ENCODE measurements at places on chromosomes 4 and X. TPM values are rescaled to one million over a fixed set of nuclear protein-coding genes. Genes with fewer than 3 reads are reported as not detected.

DNA sequence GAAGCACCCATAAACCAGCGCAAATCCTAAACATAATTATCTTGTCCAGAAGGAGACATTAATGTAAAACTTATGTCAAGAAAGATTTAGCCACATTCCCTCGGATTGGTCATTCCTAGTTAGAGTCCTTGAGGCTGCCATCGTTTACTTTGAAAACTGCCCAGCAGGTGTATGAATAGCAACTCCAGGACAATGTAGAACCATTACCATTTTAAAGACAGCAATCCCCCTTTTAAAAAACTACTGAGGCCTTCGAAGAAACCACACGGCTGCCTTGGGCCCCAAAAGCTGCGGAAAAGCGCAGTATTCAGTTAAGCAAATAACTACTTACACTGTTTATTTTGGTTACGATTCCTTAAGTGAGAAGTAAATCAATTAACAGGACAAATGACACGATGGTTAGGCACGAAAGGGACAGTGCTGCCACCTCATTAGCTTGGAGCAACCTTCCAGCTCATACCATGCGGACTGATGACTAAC is 822 bp upstream of the SGMS2 start:
- no peak overlapping the region for H3K27ac ChIP-seq
- no peaks in the 10 kb centered on the region for H3K36me3 ChIP-seq
- peak overlapping the region; percentile 82 for H3K4me3 ChIP-seq

DNA sequence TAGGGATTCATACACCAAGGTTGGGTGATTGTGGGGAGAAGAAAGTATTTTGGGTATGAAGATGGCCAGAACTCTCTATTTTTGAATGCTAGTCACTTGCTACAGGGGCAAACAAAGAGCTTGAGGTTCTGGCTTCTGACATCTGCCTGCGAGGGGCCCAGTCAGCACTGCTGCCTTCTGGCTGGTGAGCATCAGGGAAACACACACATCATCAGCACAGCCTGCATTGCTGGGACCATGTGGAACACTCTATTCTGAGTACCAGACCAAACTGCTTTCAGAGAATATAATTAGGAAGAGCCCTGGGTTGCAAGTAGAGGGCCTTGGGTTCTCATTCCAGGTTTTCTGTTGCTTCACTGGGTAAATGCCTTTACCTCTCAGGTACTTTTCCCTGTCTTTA is 14.1 kb downstream of the TRPC5 start:
- no peaks in the 10 kb centered on the region for H3K4me1 ChIP-seq
- no peaks in the 10 kb centered on the region for H3K27me3 ChIP-seq
- H3K27ac ChIP-seq: no peak overlapping the region
- H3K4me3 ChIP-seq: no peak overlapping the region
- H3K36me3 ChIP-seq: no peaks in the 10 kb centered on the region
- no peak for DNase-seq

DNA sequence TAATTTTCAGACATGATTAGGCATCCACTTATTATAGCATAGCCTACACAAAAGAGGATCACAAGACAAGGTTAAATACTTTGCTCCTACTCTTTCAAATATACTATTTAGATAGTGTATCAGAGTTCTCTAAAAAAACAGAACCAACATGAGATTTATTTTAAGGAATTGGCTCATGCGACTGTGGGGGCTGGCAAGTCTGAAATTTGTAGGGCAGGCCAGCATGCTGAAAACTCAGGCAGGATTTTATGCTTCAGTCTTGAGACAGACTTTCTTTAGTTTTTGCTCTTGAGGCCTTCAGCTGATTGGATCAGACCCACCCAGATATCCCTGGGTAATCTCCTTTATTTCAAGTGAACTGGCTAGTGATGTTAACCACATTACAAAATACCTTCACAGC is 169.5 kb downstream of the MAML3 start:
- H3K27ac ChIP-seq: no peak overlapping the region
- peaks cover 19% of the 10 kb centered on the region for H3K36me3 ChIP-seq
- H3K27me3 ChIP-seq: no peaks in the 10 kb centered on the region

DNA sequence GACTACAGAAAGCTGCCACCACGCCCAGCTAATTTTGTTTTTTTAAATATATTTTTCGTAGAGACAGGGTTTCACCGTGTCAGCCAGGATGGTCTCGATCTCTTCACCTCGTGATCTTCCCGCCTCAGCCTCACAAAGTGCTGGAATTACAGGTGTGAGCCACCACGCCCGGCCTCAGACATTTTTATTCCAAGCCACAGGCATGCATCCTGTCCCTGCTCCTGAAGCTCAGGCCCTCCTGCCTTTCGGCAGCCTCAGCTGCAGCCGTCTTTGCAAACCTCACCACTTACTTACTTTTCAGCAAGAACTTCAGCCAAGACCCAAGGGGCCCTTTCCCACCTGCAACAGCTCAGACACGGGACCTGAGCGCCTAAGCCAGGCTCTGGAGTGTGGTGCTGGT is 26.0 kb downstream of the FAM53A start:
- H3K27ac ChIP-seq: no peak overlapping the region
- H3K27me3 ChIP-seq: no peaks in the 10 kb centered on the region
- no peak overlapping the region for H3K4me3 ChIP-seq
- no peaks in the 10 kb centered on the region for H3K4me1 ChIP-seq

GRCh38 chr4:27101126-27101525 is 240.5 kb downstream of the STIM2 start:
- H3K27me3 ChIP-seq: no peaks in the 10 kb centered on the region
- H3K4me3 ChIP-seq: no peak overlapping the region
- DNase-seq: peak; percentile 40
- H3K4me1 ChIP-seq: no peaks in the 10 kb centered on the region
- H3K27ac ChIP-seq: no peak overlapping the region

DNA sequence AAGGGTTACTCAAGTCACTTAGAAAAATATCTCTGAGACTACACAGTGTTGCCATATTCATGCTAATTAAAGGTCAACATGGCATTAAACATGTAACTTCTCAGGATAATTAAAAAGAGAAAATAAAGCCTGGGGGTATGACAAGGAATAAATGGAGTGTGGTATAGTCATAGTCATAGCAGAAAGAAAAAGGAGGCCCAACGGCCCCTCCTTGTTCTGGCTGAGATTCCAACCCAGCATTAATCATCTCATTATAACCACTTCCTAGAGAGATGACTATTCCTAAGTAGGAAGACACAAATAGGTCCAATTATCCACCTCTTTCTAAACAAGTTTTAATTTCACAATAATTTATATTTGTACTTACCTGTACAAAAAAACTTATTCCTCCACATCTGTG is 778.4 kb upstream of the AADAT start:
- no peak overlapping the region for H3K27ac ChIP-seq
- no peaks in the 10 kb centered on the region for H3K27me3 ChIP-seq
- H3K36me3 ChIP-seq: no peaks in the 10 kb centered on the region
- H3K4me1 ChIP-seq: no peaks in the 10 kb centered on the region
- DNase-seq: no peak

DNA sequence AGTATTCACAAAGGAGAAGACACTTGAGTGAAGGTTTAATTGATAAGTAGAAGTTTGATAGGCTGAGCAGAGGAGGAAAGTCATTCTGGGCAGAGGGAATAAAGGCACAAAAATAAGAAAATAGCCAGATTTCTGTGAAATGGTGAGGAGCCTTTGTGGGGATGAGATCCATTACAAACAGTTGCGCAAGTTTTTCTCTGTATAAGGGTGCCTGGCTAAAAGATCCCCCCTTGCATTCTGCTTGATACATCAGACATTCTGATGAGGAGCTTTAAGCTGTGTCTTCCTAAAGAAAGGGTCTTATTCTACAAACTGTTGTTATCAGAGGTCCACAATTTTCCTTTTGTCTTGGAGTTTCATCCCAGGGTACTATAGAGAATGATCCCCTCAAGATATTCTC is 112.0 kb downstream of the ARHGAP36 start:
- no peaks in the 10 kb centered on the region for H3K36me3 ChIP-seq
- no peaks in the 10 kb centered on the region for H3K4me1 ChIP-seq
- no peak for DNase-seq
- no peak overlapping the region for H3K27ac ChIP-seq
- H3K27me3 ChIP-seq: no peaks in the 10 kb centered on the region
- no peak overlapping the region for H3K4me3 ChIP-seq

DNA sequence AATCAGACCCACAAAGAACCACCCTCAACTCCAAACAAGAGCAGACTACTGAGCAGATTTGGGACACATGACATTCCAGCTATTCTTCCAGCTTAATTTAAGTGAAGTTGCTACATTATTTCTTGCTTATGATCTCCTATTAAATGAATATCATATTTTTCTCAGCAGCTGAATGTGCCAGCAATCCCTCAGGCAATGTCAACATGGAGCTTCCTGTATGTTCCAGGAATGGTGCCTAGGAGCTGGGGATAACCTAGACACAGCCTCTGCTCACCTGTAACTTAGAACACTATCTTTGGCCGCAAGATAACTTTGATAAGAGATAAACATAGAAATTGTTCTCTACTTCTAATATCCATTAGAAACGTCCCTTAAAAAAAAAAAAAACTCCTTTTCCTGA is 274.4 kb upstream of the RASGEF1B start:
- no peak overlapping the region for H3K4me3 ChIP-seq
- H3K27ac ChIP-seq: no peak overlapping the region
- no peaks in the 10 kb centered on the region for H3K4me1 ChIP-seq
- H3K27me3 ChIP-seq: no peaks in the 10 kb centered on the region
- no peaks in the 10 kb centered on the region for H3K36me3 ChIP-seq
- no peak for DNase-seq

DNA sequence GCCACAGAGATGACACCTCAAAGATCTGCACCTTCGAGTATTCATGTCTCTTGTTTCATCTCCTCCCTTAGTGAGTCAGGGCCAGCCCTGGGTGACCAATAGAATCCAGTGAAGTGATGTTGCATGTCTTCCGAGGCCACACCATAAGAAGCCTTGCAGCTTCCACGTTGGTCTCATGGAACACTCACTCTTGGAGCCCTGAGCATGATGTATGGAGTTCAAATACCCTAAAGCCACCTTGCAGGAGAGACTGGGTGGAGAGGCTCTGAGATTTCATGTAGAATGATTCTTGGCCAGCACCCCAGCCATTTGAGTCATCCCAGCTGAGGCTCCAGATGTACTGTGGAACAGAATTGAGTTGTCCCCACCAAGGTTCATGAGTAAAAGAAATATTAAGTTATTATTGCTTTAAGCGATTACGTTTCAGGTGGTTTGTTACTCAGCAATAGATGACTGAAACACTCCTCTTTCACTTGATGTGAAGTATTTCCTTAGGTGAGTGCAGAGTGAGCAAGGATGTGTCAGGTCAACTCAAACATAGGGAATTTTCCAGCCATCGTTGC is 5.0 kb upstream of the RP2 start:
- no peak overlapping the region for H3K27ac ChIP-seq
- no peak overlapping the region for H3K4me3 ChIP-seq
- no peaks in the 10 kb centered on the region for H3K27me3 ChIP-seq
- no peaks in the 10 kb centered on the region for H3K4me1 ChIP-seq
- DNase-seq: no peak
- H3K36me3 ChIP-seq: no peaks in the 10 kb centered on the region

DNA sequence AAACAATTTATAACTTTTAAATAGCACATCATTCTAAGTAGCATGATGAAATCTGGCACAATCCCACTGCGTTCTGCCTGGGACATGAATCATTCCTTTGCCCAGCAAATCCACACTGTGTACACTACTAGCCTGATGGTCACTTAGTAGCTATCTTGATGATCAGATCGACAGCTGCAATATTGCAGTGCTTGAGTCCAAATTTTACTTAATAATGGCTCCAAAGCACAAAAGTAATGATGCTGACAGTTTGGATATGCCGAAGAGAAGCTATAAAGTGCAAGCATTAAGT is 86.6 kb upstream of the NPNT start:
- DNase-seq: no peak
- no peak overlapping the region for H3K27ac ChIP-seq
- no peaks in the 10 kb centered on the region for H3K27me3 ChIP-seq
- H3K4me3 ChIP-seq: no peak overlapping the region
- H3K4me1 ChIP-seq: no peaks in the 10 kb centered on the region

DNA sequence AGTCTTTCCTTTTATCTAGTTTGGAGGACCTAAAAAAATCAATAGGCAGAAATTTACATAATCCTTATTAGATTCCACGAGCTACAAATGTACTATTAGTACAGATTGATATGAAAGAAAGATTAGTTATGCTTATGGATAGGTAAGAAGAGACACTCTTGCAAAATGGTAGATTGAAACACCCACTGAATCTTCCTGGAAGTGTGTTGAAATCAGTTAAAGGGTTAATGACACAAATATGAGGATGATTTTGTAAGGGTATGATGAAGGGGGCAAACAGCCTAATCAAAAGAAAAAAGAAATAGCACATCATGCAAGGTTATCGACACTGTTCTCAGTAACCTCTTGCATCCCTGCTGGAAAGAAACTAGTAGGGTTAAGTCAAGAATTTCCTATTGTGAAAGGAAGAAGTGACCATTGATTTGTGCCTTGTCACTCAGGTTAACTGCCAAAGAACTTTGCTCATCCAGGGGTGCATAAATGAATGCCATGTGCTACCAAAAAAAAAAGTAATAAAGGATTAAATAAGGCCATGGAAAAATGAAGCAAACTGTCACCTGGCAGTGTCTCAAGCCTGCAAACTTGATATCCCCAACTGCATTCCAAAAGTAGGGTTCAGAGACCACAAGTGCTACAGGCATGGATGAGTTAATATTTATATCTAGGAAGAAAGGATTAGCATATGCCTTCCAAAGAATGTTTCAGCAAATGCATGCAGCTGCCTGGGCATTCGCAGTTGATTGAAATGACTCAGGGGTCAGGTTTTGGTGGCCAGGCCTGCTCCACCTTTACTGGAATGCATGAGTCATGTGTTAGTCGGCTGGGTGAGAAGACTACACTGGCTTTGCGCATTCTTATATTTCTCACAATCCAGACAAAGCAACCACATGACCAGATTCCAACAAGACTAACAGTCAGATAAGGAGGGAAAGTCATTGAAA is 78.3 kb upstream of the ATXN3L start:
- DNase-seq: peak; percentile 72
- H3K4me1 ChIP-seq: no peaks in the 10 kb centered on the region
- H3K27me3 ChIP-seq: no peaks in the 10 kb centered on the region
- no peak overlapping the region for H3K4me3 ChIP-seq
- no peaks in the 10 kb centered on the region for H3K36me3 ChIP-seq

- DNase-seq: no peak
- H3K27me3 ChIP-seq: no peaks in the 10 kb centered on the region
- no peak overlapping the region for H3K4me3 ChIP-seq
- H3K27ac ChIP-seq: no peak overlapping the region
These were observed 123.8 kb downstream of the LUZP4 start for GRCh38 chrX:115413246-115413878.

DNA sequence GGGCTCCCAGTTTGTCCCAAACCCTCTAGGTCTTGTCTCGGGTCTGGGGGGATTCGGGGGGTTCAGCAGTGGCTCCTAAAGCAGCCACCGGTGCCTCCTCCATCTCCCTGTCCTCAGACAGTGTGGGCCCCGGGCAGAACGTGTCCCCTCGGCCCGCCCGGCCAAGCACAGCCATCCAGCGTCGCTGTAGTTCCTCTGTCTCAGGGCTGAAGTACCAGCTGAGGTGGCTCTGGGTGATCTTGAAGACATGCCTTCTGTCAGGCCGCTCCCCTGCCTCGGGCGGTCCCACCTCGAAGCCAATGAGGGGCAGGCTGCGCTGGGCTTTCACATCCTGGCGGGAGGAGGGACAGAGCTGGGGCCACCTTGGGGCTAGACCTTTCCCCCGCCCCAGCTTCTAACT is 5.9 kb downstream of the TSR2 start:
- DNase-seq: peak; percentile 70
- H3K27ac ChIP-seq: no peak overlapping the region
- no peak overlapping the region for H3K4me3 ChIP-seq
- H3K36me3 ChIP-seq: peaks cover 36% of the 10 kb centered on the region
- no peaks in the 10 kb centered on the region for H3K4me1 ChIP-seq
- H3K27me3 ChIP-seq: no peaks in the 10 kb centered on the region

Gene FRMPD4
- not detected for total RNA-seq

Gene JADE3
- 33.1 TPM for total RNA-seq

Gene PRICKLE3
- 9.6 TPM for total RNA-seq

All from endodermal cell (in vitro differentiated cells).